HT-29 (cell line): ENCODE measurements at places on chromosomes 7 and 10. TPM values are rescaled to one million over a fixed set of nuclear protein-coding genes. Genes with fewer than 3 reads are reported as not detected.

Gene NAT16
- total RNA-seq = 0.13 TPM in 2 replicates

Gene TDRD1
- total RNA-seq = not detected in 2 replicates

Gene PIP
- total RNA-seq = not detected in 2 replicates

Gene GIGYF1
- total RNA-seq = 44.6 and 46.9 TPM in 2 replicates

Gene MAP3K8
- 43.8 and 48.2 TPM in 2 replicates for total RNA-seq

Gene BTAF1
- 19.3 and 23.2 TPM in 2 replicates for total RNA-seq

Gene PFKP
- 178 and 185 TPM in 2 replicates for total RNA-seq

Gene GNAT3
- not detected in 2 replicates for total RNA-seq
